ENCODE measurements at places on chromosomes 4 and X. TPM values are rescaled to one million over a fixed set of nuclear protein-coding genes. Genes with fewer than 3 reads are reported as not detected.

SLC4A4 gene
- polyA plus RNA-seq = 0.12 TPM

CSAG3 gene
- polyA plus RNA-seq = not detected

GRCh38 chrX:28848707-28849106 lies 261.5 kb downstream of the IL1RAPL1 start:
- H3K36me3 ChIP-seq = no peaks in the 10 kb centered on the region
- H3K27ac ChIP-seq = no peak overlapping the region
- H3K27me3 ChIP-seq = no peaks in the 10 kb centered on the region
- H3K4me3 ChIP-seq = no peak overlapping the region
- H3K4me1 ChIP-seq = no peaks in the 10 kb centered on the region

GRCh38 chr4:157076578-157076947 lies 613 bp downstream of the GLRB start:
- H3K4me3 ChIP-seq = no peak overlapping the region
- no peaks in the 10 kb centered on the region for H3K4me1 ChIP-seq
- no peaks in the 10 kb centered on the region for H3K27me3 ChIP-seq
- H3K27ac ChIP-seq = no peak overlapping the region
- DNase-seq = no peak

DNA sequence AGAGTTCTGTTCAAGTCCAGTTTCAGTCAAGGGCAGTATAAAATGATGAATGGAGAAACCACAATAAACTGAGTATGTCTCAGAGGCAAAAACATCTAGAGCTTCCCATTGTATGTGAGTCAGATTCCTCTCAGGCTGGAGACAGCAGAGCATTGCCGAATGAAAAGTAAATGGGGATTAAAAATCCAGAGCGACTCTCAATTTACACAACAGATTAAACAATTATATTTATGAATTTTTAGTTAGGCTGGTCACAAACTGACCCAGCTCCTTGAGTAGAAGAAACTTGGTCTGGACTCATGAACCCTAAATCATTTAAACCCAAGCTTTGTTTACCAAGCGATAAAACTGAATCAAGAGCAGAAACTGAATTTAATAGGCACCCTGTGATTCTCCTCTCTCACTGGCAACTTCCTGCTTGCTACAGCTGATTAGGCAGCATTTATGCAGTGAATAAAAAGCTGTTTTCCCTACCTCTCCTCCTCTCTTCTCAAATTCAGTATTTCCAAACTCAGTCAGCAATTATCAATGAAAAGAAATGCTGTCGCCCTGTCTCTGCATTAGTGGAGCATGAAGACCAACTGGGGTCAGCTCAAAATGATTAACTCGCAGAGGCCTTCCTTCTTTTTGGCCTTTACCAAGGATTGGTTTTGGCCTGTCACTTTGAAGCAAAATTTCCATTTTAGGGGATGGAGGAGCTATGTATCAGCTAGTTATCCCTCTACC lies 568.0 kb downstream of the PDHA2 start:
- H3K27ac ChIP-seq = no peak overlapping the region
- no peak for DNase-seq
- no peaks in the 10 kb centered on the region for H3K4me1 ChIP-seq
- no peaks in the 10 kb centered on the region for H3K36me3 ChIP-seq

PHOX2B gene
- polyA plus RNA-seq = not detected

- H3K4me3 ChIP-seq = no peak overlapping the region
- no peaks in the 10 kb centered on the region for H3K36me3 ChIP-seq
- no peaks in the 10 kb centered on the region for H3K27me3 ChIP-seq
- no peak for DNase-seq
- H3K27ac ChIP-seq = no peak overlapping the region
These were observed 1046.5 kb downstream of the FAT4 start for GRCh38 chr4:126361287-126361686.

CLTRN gene
- polyA plus RNA-seq = not detected

- H3K36me3 ChIP-seq = no peaks in the 10 kb centered on the region
- H3K27ac ChIP-seq = no peak overlapping the region
- no peak overlapping the region for H3K4me3 ChIP-seq
- H3K4me1 ChIP-seq = no peaks in the 10 kb centered on the region
- DNase-seq = no peak
- no peaks in the 10 kb centered on the region for H3K27me3 ChIP-seq
These were observed 556.6 kb downstream of the NLGN4X start for GRCh38 chrX:5672099-5672498.

DNA sequence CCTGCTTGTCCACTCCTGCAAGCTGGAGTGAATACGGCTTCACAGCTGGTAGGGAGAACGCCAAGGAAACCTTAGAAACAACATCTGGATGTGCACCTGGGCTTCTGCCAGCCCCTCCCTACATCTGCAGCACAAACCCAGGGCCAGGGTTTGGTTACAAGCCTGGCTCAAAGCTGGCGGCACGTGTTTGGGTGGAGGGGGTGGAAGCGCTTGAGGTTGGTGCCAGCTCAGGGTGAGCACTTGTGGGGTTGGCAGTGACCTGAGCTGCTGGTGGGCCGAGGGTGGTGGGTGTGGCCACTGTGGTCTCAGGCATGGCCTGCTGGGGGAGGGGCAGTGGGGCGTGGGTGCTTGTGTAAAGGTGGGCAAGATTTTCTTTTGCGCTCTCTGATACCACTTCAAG lies 15.6 kb downstream of the ELF4 start:
- H3K36me3 ChIP-seq = no peaks in the 10 kb centered on the region
- no peak overlapping the region for H3K4me3 ChIP-seq
- no peak overlapping the region for H3K27ac ChIP-seq
- H3K4me1 ChIP-seq = peaks cover 85% of the 10 kb centered on the region
- DNase-seq = no peak

DNA sequence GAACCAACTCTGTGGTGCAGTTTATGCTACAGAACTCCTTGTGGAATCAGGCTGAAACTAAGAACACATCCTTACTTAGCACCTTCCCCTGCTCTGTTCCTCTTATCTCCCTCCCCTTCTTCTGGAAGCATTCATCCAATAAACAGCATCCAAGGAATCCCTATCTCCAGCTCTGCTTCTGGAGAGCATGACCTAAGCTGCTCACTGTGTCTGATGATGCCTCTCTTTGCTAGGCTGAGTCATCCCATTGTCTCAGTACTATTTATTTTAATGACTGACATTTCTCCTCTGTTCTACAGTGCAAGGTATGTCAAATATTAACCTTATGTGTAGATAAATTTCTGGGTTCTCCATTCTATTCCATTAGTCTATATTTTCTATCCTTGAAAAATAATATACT lies 71.2 kb downstream of the BEND2 start:
- H3K27ac ChIP-seq = no peak overlapping the region
- no peak overlapping the region for H3K4me3 ChIP-seq
- DNase-seq = no peak
- no peaks in the 10 kb centered on the region for H3K36me3 ChIP-seq

All from CD4-positive, alpha-beta memory T cell (primary cell).